ENCODE measurements at places on chromosomes 4 and X.

GRCh38 chr4:105433421-105433820 lies 40.4 kb downstream of the PPA2 start:
- no peak for DNase-seq

- no peak for DNase-seq
Observed at GRCh38 chrX:42933187-42933586, 155.2 kb upstream of the PPP1R2C start.

- DNase-seq: no peak
Observed at GRCh38 chr4:37742149-37742548, 56.0 kb upstream of the RELL1 start.

GRCh38 chr4:113327494-113327893 lies 278.0 kb downstream of the ANK2 start:
- no peak for DNase-seq

- no peak for DNase-seq
Observed at GRCh38 chrX:114905251-114905650, 112.2 kb downstream of the IL13RA2 start.

- no peak for DNase-seq
Observed at GRCh38 chrX:47991263-47992094, 12.3 kb downstream of the ZNF182 start.

DNA sequence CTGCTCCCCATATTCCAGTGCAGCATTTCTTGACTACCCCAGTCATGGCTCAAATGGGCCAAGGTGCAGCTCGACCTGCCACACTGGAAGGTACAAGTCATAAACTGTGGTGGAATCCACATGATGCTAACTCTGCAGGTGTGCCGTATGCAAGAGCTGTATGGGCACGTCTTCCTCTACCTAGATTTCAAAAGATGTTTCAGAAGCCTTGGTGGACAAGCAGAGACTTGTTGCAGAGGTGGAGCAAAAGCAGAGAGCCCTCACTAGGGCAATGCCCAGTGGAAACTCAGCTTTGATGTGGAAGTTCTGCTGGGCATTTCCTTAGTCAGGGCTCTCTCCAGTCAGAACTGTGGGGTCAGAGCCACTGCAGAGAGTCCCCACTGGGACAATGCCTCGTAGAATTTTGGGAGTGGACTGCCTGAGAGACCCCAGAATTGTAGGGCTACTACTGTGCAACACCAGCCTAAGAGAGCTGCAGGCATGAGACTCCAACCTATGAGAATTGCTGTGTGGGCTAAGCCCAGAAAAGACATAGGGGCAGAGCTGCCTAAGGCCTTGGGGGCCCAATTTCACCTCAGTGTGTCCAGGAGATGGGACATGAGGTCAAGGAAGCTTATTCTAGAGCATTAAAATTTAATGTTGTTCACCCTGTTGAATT lies 65.7 kb downstream of the BEX3 start:
- no peak for DNase-seq

DNA sequence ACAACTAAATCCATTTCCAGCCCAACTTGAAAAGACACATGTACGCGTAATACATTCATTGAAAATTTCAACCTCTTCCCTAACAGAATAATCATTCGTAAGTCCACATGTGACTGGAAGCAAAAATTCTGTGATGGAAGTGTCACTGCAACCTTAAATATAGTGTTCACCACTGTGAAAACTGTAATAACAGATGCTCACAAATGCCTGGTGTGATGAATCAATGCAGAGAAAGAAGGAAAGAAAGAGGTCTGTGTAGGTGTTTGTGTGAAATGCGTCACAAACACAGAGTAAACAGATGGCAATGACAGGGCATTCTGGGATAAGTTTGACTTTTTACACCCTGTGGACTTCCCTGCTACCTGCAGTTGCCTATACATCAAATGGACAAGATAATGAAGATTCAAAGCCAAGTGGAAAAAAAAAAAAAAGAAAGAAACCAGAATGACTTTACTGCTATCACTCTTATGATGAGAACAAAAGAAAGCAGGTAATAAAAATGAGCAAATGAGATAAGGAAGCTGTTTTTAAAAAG lies 123.3 kb downstream of the EPHA5 start:
- DNase-seq: no peak

Measured in GM10248 (cell line).